ENCODE measurements at places on chromosomes 16 and 17.
A peak's percentile ranks its signal among the peaks of the same experiment; 100 is the strongest.

- no peak for DNase-seq
Measured at GRCh38 chr17:6066183-6066948, 3.8 kb upstream of the WSCD1 start.

DNA sequence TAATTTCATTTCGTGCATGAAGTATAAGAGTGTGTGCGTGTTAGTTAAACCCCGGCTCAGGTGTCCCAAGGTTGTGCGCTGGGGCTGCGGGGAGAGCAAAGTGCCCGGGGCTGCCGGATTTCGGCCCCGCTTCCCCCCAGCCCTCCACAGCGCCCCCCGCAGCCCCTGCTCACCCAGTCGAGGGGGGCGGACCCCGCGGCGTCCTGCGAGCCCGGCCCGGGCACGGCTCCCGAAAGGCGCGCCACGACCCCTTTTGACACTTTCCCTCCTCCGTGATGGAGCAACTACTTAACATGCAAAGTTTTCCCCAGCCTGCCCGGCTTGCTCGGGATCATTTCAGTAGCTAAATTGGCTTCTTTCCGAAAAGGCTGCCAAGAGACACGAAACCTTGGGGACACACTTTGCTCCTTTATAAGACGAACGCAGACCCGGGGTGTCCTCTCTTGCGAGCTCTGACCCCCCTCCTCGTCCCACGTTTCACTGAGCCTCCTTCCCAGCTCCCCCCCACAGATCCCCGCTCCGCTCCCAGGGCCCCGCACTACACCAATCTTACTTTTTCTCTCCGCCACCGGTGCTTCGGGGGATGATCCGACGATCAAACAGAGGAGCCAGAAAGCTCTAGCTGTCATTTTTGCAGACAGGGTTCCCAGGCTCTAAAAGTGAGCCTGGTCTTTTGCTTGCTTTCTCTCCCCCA lies 552 bp downstream of the C17orf58 start:
- peak; percentile 57 for DNase-seq

DNA sequence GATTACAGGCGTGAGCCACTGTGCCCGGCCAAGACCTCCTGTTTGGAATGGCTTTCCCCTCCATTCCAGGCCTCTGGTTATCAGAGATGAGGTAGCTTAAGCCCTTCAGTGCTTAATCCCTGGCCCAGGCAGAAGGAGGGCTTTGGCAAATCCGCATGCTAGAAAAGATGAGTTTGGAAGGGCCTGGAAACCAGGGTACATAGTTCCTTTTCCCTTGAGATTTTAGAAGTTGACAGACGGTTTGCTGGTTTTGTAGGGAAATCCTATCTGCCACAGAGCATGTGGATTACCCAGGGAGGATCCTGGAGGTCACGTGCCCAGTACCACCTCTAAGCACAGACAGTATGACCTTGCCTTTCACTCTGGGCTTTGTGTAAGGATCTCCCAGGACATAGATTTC lies 114.7 kb upstream of the CACNG3 start:
- DNase-seq: peak; percentile 56

- no peak for DNase-seq
Measured at GRCh38 chr17:80782536-80783427, 208.9 kb upstream of the CHMP6 start.

DNA sequence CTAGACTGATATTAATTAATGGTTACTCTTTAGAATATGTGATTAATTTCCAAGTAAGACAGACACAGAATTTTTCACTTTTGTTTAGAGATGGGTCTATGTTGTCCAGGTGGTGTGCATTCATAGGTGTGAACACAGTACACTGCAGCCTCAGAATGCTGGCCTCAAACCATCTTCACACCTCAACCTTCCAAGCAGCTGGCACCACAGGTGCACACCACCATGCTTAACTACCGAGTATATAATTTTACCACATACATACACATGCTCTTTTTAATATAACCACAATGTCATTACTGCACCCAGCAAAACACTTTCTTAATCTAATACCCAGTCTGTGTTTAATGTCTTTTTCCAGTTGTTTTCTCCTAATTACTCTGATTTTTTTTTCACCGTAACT lies 23.9 kb downstream of the N4BP1 start:
- DNase-seq: no peak

DNA sequence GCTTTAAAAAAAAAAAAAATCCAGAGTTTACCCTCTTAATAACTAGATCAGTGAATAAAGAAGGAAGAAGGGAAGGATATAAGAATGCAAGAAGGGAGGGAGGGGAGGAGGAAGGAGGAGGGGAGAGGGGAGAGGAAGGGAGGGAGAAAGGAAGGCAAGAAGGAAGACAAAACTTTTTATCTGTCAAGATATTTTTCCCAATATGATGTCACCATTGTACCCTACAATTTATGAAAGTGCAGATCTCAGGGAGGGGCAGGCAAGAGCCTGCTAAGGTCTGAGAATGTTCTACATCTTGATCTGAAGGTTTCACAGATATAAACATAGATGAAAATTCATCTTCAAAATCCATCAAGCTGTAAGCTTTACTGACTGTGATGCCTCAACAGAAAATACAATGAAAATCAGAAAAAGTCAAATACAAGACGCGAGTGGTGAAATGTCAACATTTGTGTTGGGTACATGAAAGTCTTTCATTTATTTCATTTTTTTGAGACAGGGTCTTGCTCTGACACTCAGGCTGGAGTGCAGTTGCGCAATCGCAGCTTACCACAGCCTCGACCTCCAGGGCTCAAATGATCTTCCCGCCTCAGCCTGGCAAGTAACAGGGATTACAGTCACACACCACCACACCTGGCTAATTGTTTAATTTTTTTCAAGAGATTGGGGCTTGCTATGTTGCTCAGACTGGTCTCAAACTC lies 57.1 kb upstream of the EMP2 start:
- DNase-seq: no peak

DNA sequence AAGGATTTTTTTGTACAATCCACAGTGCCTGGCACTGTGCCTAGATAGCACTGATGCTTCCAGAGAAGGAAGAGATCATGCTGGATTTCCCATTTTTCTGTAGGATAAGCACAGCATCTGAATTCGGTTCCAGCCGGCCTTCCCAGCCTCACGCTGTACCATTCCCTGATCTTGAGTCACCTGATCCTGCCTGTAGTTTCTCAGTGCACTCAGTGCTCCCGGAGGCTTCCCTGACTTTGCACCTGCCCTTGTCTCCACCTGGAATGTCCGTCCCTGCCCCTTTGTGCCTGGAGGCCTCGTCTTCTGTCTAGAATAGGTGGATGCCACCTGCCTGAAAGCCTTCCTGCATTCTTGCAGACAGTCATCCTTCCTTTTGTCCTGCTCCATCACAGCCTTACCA lies 179.9 kb downstream of the CCDC182 start:
- DNase-seq: no peak

DNA sequence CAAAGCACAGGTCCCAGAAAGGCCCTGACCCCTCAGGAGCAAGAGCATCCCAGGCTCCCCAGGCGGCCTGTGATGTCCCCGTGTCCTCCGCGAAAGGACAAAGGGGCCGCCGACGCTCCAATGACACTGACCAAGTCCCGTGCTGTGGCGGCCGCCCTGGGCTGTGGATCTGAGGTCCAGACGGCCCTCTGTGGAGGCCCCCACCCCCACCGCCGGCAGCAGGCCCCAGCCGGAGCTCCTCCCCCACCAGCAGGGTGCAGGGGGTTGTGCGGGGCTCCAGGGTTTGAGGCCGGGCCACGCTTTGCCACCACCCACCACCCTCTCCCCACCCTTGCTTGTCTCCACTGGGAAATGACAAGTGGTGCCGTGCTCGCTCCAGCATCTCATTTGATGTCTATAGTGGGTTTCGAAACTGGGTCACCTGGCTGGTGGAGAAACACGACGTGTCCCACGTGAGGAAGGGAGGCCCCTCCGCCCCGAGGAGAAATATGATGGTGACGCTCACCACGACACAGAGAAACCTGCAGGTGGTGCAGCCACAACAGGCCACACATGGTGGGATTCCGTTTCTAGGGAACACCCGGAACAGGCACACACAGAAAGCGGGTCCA lies 31.2 kb upstream of the ZNF469 start:
- DNase-seq: no peak

DNA sequence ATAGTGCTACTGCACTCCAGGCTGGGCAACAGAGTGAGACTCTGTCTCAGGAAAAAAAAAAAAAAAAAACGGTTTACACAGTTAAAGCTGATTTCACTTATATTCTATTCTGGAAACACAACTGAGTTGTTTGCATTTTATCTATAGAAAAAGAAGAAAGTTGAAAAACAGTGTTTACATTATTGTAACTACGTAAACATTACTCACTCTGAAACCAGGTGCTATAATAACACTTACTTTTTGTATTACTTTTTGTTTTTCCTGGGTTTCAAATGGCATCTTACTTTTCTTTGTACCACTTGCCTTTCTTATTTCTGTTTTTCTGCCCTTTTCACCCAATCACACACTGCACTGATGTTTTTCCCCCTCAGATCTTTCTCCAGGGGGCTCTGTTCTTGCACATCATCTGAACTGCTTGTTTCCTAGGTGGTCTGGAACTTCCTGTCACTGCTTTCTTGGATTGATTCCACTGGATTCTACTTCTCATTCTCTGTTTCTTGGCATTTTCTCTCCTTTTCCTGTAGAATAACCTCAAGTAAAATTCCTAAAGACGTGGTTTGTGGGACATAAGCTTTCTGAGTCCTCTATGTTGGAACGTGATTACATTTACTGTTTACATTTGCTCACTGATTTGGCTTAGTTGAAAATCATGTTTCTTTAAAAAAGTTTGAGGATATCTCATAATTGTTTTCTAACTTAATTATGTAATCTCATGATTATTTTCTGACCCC lies 142.1 kb downstream of the HS3ST3B1 start:
- DNase-seq: no peak

Data from D341Med (cell line).